ENCODE measurements at places on chromosomes 16 and 17.

GRCh38 chr17:50817838-50818237 lies 17.5 kb upstream of the WFIKKN2 start:
- DNase-seq = no peak

DNA sequence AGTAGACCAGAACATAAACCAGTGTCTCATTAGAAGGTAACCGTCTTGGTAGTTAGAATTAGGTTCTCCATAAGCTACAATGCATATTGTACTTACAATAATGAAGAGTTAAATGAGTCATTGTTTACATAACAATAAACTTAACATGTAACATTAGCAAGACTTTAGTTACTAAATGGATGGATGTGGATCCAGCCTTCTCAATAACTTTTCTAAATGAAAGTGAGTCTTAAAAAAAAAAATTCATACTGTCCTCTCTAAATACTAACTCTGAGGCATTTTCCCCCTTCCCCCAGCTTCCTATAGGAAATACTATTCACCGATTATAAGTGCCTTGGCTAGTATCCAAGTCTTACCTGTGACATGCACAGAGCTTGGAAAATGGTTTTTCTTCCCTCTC lies 155.3 kb downstream of the CYB561 start:
- DNase-seq = no peak

DNA sequence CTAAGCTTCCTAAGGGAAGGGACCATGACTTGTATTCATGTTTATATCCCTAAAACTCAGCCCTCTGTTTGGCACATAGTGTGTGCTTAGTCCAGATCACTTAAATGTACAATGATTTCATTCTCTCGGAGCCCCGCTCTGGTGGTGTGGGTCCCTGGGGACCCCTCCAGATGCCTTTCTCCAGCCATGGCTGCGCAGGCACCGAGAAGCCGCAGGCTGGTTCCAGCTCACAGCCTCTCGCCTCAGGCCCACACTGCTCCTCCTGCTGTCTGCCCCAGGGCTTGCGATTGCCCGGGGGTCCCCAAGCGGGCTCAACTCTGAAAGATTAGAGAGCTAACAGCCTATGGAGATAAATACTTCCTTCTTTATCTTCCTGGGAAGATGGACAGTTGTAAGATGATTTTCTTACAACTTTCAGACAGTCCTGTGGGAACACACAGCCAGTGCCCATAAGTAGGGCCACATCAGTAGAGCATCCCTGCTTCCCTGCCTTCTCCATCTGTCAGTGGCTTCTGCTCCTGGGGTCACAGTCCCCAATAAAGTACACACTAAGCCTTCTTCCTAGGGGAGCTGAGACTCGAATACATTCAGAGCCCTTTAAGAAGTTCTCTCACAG lies 66.2 kb downstream of the CENPV start:
- DNase-seq = no peak

DNA sequence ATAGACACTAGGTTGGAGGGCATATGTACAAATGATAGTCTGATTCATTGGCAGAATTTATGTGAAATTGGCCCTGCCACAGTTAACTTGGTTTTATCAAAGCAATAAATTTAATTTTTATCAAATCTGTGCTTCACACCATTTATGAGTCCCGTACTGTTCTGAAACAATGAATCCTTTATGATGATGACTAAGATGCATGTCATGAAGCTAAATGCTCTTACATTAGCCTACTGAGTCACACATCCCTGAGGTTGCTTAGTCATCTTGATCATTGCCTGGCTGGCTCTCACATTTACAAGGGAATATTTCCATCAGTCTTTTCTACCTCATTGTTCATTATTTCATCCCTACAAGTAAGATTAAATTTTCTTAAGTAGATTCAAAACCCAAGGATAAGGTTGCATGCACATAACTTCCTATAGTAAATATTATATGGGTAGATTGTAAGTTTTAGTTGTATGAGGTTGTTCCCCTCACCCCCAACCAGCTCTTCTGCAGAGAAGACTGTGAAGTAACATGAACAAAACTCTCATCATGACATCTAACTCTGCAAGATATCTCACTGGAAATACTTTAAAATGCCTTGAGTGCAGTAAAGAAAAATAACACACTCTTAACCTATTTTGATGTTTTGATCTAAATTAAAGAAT lies 170.7 kb downstream of the CYB561 start:
- no peak for DNase-seq

DNA sequence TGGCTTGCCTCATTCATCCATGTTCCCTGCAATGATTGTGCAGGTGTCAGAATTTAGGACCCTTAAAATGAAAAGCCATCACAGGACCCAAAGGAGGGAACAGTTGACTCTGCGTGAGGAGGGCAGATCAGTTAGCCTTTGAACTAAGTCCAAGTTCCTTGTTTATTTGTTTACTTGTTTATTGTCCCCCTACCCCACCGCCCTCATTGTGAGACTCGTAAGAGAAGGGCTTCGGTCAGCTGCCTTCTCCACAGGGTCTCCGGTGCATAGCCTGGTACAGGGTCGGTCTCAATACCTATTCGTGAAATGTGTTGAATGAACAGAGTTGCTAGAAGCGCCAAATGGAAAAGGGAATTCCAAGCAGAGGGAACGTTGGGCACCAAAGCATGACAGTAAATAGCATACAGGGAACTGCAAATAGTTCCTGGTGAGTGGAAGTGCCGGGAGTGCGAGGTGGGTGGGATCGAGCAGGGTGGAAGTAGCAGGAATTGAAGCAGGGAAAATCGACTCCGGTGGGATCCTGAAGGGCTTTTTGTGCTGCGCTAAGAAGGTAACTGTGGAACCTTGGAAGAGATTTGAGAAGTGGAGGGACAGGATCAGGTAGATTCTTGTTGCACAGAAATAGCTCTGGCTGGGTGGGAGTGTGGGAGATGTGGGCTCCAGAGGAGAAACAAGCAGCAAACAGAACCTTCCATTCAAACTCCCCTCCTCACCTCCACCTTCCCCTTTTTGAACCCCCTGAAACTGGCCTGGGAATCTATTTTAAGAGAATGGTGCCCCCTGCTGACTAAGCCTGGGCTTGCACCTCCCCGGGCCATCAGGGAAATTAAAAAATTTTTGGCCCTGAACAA lies 12.7 kb downstream of the SLC35B1 start:
- peak; percentile 46 for DNase-seq

GRCh38 chr17:17693253-17694168 lies 12.3 kb downstream of the RAI1 start:
- no peak for DNase-seq

DNA sequence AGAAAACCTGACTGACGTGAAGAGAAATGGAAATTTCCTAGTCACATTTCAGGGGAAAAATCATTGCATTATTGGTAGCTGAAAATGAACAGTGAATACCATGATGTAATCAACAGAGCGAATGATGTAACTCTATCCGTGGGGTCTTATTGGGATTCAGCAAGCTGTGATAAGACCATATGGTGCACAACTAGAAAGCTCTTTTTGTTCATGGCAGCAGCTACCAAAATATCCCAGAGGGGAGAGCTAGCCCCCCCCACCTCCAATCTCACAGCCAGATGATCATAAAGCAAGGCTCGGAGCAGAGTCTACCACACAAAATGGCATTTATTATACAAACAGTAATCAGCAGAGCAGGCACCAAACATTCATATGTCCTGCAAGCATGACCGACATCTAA lies 22.2 kb upstream of the DNAH17 start:
- no peak for DNase-seq

DNA sequence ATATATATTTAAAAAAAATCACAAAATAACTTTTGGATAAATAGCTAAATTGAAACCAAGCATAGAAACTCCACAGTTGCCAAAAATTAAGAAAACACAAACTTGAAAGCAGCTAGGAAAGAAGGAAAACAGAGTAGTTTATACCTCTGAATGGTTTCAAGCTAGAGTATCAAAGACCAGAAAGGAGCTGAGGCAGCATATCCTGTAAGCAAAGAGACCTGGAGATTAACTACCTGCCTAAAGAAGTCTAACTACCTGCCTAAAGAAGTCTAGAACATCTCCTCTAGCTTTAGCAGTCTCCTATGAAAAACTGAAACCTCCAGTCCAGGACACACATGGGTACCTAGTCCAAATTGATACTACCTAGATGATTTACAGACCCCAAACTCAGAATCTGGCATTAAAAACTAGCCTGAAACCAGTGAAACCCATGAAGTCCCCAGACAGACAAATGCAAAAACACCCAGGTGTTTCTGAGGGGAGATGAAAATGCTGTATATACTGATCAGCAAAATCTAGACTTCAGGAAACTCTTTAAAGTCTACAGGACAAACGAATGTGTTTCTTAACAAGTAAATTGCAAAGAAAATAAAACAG lies 17.6 kb downstream of the APPBP2 start:
- no peak for DNase-seq

DNA sequence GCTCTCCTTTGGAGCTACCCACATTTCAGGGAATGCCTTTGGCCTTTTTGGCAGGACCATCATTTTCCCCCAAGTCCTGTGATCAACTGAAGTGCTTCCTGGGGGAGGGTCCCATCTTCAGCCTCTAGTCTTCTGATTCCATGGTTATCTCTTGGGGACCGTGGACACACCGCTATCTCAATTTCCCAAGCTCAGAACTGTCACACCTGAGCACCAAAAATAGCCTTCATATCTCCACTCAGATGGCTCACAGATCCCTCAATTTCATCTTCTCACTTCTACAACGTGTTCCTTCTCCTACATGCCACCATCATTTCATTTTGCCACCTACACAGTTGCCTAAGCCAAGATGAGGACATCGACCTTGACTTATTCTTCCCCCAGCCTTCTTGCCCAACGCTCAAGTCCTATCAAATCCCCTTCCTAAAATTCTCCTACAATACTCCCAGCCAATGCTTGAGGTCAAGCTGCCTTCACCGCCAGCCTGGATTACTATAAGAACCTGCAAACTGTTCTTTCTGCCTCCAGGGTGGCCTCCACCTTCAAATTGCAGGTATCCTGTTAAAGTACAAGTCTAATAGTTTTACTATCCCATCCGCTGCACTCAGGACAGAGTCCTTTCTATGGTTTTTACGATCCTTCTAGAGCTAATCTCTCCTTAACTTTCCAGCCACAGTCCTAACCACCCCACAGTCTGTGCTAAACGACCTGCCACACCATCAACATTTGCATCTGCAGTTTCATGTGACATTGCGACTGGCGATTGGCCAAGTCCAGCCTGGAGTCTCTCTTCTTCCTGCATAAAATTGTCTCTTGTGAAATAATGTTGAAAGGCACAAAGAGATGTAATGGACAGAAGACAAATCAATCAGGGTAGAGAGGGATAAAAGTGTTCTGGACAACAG lies 6.2 kb downstream of the ATP6V0D1 start:
- no peak for DNase-seq

DNA sequence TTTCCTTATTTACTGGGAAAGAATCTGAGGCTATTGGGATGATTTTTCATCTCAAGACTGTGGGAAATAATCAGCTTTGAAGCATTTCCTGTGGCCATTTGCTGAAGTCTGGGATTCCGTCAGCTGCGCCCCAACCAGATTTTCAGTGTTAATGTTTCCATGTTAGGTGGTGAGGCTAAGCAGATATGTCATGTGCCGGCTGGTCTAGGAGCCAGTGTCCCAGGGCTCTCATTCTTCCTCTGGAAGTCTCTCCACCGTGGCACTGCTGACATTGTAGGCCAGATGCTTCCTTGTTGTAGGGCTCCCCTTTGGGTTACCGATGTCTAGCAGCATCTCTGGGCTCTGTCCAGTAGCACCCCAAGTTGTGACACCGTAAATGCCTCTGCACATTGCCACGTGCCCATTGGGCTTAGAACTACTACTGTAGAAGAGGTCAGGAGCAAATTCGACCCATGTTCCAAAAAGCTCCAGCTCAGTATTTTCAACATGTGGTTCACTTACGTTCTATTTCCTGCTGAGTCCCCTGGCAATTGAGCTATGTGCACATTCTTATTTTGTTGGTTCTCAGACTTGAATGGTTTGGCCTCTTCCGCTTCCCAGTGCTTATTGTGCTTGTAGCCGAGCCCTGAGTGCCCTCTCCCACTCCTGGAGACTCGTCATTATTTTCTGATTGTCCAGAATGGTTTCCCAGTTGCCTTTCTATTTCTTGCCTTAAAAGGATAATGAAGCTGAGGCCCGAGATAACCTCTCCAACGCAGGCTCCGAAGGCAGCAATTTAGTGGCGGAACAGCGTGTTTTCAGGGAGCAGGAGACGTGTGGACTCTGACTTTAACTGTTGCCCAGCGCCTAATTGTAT lies 82.2 kb downstream of the SPECC1 start:
- DNase-seq = no peak

DNA sequence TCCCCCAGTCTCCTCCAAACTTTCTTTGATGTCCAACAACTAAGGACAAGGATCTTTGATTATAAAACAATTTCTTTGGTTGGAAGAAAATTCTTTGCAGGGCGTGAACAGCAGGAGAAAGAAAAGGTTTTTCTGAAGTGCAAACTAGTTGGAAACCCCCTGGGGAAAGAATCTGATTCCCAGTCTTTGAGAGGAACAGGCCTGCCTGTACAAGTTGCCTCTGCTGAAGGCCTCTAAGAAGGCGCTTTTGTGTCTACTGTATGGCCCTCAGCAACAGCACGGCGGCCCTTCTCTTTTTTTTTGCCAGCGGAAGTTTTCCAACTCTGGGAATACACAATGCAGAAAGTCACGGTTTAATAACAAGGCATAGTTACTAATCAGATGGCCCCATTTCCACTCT lies 14.0 kb downstream of the RNF43 start:
- DNase-seq = no peak

DNA sequence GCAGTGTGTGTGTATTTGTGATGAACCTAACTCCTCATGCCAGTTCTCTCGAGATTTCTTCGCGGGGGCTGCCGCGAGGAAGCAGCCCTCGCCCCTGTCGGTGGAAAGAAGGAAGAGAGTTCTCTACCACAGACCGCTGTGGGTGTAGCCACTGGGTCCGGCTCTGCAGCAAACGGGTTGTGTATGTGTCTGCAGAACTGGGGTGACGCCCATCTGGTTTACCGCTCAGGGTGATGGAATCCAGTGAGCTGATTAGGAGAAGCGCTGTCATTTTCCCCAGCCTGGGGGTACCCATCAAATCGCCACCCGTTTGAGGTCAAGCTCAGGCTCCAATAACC lies 7.7 kb downstream of the CORO6 start:
- DNase-seq = peak; percentile 63

GRCh38 chr17:10171581-10171981 lies 26.8 kb downstream of the GAS7 start:
- no peak for DNase-seq

GRCh38 chr17:35801583-35802224 lies 6.3 kb upstream of the MMP28 start:
- no peak for DNase-seq

DNA sequence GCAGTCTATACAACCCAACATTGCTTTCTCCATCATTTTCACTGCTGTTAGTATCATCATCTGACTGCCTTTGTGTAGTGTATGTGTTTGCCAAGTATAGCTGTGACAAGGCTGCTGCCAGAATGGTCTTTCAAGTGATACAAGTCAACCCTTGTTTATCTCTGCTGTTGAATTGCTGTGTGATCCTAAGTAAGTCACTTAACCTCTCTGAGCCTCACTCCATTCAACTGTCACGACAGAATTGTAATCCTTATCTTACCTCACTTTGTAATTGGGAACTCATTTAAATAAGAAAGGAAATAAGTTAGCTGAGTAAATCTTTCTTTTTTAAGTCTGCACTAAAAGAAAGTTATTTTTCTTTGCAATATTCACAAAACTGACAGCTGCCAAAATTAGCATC lies 340.6 kb downstream of the CA10 start:
- DNase-seq = no peak

Data from T-helper 17 cell (primary cell).